ENCODE measurements at places on chromosomes 6 and 20.

- peak; percentile 27 for DNase-seq
Observed at GRCh38 chr6:110255211-110255750, 75.1 kb downstream of the CDC40 start.

- DNase-seq: peak; percentile 17
Observed at GRCh38 chr6:20217324-20217855, 5.1 kb upstream of the MBOAT1 start.

- no peak for DNase-seq
Observed at GRCh38 chr6:117906507-117906957, 532 bp upstream of the SLC35F1 start.

DNA sequence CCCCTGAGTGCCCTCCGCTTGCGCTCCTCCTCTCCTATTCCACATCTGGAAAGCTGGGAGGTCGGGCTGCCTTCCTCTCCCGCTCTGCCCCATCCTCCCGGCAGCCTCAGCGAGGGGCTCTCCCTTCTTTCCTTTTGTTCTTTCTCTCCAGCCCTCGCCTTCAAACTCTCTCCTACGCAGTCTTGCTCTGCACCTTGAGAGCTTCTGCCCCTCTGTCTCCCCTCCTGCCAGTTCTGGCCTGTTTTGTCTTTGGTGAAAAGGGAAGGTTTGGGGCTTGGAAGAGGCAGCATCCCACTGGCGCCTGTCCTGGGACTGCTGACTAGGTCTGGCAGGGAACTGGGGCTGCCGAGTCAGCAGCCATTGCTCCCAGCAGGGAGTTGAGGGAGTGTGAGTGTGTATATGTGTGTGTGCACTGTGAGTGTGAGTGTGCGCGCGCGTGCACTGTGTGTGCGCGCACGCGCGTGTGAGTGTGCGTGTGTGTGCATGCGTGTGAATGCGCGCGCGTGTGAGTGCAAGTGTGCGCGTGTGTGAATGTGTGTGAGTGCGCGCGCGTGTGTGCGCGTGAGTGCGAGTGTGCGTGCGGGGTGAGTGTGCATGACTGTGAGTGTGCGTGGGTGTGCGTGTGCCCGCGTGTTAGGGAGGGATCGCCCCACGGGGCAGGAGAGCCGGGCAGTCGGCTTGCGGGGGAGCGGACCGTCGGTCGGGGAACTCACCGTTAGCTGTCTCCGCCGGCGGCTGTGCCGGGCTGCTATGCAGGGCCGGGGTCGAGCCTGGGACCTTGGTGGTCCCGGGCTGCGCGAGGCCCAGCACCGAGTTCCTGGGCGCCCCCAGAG lies 523 bp downstream of the CPXM1 start:
- DNase-seq: no peak

GRCh38 chr6:111844376-111844775 lies 28.9 kb downstream of the FYN start:
- DNase-seq: peak; percentile 41

- no peak for DNase-seq
Observed at GRCh38 chr6:14337152-14337551, 219.6 kb downstream of the CD83 start.

DNA sequence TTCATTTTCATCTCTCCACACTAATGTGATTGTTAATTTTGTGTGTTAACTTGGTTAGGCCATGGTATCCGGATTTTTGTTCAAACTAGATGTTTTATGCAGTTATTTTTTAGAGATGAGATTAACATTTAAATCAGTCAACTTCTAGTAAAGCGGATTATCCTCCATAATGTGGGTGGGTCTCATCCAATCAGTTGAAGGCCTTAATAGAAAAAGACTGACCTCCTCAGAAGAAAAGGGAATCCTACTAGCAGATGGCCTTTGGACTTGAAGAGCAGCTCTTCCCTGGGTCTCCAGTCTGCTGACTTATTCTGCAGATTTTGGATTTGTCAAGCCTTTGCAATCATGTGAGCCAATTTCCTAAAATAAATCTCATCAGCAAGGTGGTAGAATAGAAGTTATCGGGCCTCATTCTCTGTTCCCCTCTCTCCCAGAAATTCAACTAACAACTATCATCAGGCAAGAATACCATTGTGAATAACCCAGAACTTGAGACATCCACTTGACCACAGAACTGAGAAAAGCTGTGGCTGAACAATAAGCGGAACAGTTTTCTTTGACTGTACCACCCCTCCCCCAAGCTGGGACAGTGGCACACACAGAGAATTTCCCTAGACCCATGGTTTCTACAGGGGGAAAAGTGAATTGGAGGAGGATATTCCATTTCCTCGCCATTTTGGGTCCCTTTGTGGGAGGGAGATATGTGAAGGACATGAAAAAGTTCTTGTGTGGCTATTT lies 323.0 kb downstream of the UTRN start:
- no peak for DNase-seq

DNA sequence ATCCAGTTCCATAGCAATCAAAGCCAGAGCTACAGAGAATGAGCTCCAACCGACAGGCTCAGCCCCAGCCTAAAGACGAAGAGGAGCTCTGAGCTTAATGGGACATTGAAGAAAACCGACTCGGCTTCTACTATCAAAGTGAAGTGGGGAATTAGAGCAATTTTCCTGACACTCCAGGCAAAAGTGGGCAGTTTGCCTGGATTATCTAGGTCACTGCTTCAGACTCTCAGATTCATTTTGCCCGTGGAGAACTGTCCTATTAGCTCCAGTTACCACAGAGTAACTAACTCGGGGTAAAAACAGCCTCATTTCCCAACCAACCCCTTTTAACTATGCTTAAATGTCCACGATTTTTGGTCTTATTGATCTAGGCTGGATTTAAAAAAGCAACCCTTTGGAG lies 592.1 kb upstream of the NRSN1 start:
- DNase-seq: no peak

DNA sequence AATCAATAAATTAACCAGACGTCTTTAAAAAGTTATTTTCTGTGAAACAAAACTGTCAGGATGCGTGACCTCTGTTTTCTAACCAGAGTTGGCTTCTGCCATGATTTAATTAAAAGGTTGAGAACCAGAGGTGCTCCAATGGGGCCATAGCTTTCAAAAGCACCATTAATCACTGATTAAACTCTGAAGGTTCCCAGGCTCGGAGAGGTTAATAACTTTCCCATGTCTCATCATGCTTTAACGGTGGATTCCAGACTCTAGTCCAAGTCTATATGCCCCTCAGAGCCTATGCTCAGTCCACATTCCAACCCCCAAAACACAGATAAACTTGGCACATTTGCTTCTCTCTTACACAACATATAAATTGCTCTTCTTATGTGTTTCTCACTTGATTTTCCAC lies 95.5 kb downstream of the SNAP91 start:
- DNase-seq: no peak

DNA sequence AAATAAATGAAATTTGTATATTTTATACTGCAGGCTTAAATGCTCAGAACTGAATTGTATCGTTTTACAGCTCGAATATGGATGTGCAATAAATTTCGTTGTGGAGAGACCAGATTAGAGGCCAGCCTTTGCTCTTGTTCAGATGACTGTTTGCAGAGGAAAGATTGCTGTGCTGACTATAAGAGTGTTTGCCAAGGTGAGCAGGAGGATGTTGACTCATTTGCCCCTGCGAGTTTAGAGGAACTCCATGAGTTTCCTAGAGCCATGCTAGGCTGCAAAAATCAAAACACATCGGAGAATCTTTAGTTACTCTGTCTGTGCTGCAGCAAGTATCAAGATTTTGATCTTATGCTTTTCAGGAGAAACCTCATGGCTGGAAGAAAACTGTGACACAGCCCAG lies 15.4 kb downstream of the ENPP3 start:
- DNase-seq: no peak

DNA sequence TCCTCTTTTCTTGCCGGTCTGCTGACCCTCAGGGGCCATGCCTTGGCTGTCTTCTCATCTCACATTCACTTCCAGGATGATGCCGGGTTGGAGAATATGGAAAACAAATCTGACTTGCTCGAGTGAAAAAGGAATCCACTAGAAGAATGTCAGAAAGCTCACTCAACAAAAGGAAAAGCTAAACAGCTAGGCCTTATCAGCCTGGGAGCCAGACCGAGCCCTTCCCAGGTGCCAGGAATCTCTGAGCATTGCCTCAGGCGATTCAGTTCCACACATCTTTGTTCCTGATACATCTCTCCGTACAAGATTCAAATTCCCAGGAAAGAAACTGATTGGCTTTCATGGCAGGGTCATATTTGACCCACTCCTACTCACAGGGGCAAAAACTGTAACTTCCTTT lies 9.2 kb upstream of the OSER1 start:
- no peak for DNase-seq

DNA sequence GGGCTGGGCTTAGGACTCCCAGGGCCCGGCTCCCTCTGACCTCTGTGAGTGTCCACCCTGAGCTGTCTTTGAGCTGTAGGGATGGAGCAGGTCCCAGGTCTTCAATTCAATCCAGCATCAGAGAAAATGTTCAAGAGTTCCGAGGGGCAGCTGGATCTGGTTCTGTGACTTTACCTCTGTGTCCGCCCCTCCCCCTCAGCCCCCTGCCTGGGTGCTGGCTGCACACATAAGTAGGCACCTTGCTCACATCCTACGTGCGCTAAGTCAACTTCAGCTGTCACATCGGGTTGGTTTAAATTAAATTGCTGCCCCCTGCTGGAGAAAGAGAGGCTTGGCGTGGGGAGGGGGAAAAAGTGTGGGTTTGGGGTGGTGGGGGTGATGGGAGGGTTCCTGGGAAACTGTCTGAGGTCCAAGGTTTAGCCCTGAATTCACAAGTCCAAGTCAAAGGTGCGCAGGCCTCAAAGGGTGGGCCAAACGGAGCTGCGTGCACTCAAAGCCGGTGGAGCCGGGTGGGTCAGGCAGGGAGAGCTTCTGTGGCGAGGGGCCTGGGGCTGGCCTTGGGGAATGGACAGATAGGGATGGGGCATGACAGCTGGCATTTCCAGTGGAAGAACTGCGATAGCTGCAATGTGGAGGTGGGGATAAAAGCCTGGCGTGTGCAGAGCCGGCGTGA lies 3.0 kb downstream of the WFDC5 start:
- DNase-seq: peak; percentile 35

GRCh38 chr20:14989535-14990290 lies 652.3 kb upstream of the FLRT3 start:
- DNase-seq: no peak

GRCh38 chr6:137191670-137192069 lies 18.2 kb upstream of the IL22RA2 start:
- DNase-seq: no peak

- DNase-seq: no peak
Observed at GRCh38 chr6:14270142-14270893, 152.7 kb downstream of the CD83 start.

GRCh38 chr6:36296240-36296639 lies 26.4 kb downstream of the PNPLA1 start:
- DNase-seq: peak; percentile 22

DNA sequence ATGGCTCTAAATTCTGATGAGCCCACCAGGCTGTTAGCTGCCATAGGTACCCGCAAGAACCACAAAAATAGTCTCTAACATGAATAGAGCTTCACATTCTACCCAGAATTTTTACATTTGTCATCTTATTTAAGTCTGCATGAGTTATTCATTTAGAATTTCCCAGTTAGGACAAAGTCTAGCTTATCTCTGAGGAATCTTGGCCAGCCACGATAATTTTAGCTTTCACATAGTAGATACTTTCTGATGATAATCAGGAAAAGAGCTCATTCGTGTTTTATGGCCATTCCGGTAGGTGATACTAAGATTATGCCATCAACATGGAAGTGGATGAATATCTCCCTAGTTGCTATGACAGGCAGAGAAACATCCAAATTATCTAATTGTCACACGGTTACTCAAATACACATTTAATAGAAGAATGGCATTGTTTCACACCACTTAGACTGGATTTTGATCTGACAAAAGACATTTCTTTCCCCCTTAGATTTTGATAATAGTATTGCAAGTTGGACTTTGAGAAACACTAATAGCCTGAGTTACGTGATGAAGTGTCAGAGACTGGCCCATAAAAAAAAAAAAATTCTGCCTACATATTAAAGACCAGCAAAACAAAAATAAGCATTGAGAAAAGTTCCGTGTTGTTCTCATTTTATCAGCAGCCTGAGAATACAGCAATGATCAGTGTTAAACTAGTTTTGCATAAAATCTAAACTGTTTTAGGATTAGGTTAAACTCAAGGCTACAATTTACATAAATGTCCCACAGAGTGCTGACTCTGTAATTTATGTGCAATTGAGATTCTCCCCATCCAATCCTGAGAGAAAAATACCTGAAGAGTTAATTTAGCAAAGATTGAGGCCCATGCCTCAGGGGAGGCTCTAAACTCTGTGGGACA lies 397.5 kb upstream of the ARID1B start:
- DNase-seq: no peak

DNA sequence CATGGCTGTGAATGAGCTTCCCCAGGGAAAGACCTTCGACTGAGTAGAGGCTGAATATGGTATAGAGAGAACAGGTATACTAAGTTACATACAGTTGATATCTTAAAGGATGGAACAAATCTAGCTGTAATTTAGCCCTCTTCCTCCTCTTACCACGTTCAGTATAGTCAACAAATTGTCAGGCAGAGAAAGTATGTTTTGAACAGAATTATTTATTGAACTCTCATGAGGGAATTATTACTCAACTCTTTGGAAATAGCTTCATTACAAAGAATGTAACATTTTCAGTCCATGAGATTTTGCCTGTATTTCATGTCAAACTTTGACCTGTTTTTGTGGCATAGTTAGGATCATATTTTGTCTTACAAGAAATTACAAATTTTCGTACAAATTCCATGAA lies 63.0 kb downstream of the SH3BGRL2 start:
- no peak for DNase-seq

GRCh38 chr6:63272397-63272796 lies 47.4 kb downstream of the LGSN start:
- DNase-seq: peak; percentile 38

DNA sequence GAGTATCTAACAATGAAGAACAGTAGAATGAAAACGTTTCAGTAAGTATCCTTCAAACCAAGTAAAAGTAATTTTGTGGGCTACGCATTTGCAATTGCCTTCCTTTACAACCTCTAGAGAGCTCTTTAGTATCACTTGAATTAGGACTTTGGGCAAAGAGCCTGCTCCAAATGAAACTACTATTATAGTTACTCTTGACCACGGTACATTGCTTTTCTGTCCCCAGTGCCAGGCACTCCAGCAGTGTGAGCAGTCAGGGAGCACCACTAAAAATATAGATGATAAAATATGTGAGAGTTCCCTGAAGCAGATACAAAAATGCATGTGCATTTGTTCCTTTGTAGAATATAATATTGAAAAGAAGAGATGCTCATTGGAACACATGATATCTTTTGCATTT lies 450.1 kb upstream of the MANEA start:
- DNase-seq: no peak

GRCh38 chr20:37464611-37465010 lies 56.4 kb upstream of the NNAT start:
- no peak for DNase-seq

DNA sequence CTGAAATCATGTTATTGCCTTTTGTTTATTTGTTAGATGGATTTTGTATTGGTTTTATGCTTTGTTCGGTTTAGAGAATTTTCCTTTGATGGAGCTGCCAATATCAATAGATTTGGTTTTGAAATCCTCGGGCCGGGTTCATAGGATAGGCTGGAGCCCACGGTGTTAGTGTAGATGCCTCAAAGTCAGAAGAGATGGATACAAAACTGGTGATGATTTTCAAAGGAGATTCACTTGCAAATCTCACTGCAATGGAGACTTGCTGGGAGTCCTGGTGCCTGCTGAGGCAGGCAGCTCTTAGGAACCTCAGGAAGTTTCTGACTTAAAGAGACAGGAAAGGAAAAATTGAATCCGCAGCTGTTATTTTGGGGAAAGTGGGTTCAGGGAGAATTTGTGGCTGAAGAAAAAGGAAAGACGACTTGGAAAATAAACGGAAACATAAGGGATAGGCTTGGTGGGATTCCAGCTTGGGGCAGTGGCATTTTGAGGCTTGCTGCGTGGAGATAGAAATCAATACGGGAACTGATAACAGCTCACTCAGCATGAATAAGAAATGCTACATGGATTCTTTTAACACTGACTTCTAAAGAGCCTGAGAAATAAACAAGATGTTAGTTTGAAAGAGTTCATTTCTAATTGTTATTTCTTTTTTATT lies 241.6 kb downstream of the PHACTR1 start:
- peak; percentile 31 for DNase-seq

All from erythroblast (primary cell).